NCI-H1436 treated with DMSO at 0.1 percent for 48 hours (cell line): ENCODE measurements at places on chromosomes 1 and 21.

DNA sequence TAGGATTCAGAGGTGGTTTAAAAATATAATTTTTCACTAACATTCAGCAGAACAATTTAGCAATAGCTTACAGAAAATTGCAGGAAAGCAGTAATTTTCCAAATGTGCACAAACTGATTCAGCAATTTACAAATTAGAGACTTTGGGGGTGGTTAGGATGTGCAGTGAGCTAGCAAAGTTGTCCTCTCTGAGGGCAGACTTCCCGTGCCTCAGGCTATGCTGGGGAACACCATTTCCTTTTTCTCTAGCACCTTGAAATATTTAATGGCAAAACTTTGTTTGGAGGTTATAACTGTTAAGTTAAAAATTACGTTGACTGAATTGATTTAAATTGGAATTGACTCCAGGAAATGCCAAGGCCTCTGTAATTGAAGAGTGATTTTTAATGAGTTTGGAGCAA lies 258.9 kb downstream of the PTBP2 start:
- no peak for DNase-seq

GRCh38 chr1:118257946-118258345 lies 72.9 kb upstream of the SPAG17 start:
- no peak for DNase-seq

- DNase-seq: no peak
Measured at GRCh38 chr1:54791880-54792522, 9.1 kb downstream of the TTC22 start.

GRCh38 chr1:39086865-39087409 lies 60.8 kb downstream of the NDUFS5 start:
- no peak for DNase-seq

- DNase-seq: peak; percentile 86
Measured at GRCh38 chr1:97832481-97832880, 88.4 kb downstream of the DPYD start.

DNA sequence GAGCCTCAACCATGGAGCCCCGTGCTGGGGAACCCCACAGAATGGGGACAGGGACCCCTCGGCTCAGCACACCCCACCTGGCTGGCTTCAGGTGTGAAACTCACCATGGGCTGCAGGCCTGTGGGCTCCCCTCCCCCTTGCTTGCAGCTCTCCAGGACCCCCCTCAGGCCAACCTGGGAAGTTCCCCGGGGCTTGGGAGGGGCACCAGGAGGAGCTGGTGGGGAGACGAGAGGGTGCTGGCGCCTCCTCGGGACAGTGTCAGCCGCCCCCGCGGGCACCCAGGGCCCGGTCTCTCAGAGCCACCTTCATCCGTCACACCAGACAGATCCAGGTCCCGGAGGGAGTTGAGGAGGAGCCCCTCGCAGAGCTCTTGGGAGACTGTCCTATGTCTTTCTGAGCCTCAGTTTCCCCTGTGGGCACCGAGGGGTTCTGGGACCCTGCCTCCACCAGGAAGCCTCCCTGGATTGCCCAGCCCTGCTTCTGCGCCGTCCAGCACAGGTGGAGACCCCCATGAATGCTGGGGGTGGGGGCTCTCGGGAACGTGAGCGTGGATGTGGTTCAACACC lies 657 bp upstream of the TNFRSF18 start:
- DNase-seq: no peak

DNA sequence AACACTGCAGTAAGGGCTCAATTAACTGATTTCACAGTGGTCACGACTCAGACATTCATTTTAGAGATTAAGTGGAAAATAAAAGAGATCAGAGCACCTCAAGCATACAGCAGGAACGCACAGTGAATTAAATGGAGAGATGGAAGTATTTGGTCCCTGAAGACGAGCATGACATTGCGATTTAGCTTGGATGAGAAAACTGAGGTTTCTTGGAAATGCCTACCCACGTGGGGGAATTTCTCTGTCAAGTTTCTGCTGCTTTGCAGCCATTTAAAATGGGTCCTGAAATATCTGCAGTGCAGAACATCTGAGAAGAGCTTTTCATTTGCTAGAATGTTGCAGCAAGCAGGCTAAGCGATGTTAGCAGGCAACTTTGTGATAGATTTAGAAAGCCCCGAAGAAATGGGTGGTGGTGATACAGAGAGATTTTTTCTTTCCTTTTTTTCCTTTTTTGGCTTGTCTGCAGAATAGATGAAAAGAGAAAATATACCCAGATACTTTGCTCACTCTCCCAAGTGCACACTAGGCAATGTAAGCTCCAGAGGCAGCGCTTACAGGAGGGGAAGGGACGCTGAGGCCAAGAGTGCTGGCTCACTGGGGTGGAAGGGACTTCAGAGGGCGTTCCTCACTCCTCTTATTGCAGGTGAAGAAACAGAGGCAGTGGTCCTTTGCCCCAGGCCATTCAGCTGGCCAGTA lies 258.0 kb downstream of the KCNJ6 start:
- DNase-seq: no peak
